NK-92 treated with Interleukin-12 subunit alpha and Interleukin-12 subunit beta, amount 100 ng/mL, for 24 hours (cell line): ENCODE measurements at places on chromosomes 1 and 21.

DNA sequence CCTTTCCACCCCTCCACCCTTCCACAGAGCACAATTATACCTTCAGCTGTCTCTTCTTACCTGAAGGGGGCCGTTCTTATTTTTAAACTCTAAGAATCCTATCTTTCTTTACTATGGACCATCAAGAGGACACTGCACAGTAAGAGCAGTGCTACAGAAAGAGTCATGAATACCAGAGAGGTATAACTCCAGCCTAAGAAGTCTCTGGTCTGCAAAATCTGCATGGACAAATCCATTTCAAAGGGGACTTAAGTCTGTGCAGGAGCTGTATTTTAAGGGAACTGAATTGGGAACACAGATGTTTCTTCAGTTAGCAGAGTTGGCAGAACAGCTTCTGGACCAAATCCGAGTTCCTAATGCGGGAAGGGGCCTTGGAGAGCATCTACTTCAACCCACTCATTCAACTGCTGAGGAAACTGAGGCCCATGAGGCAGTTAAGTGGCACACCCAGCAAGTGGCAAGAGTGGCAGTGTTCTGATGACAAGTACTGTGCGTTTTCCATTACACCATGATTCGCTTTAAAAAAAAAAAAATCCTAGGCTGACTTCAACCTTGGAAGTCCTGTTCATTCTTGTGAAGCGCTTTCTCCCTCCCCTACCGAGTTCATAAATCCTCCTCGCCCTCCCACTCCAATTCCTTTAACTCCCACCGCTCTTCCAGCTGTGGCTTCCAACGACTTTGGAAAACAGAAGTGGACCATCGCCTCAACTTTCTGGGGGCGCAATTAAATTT, 1.8 kb downstream of the PLPP3 start:
- DNase-seq = no peak

DNA sequence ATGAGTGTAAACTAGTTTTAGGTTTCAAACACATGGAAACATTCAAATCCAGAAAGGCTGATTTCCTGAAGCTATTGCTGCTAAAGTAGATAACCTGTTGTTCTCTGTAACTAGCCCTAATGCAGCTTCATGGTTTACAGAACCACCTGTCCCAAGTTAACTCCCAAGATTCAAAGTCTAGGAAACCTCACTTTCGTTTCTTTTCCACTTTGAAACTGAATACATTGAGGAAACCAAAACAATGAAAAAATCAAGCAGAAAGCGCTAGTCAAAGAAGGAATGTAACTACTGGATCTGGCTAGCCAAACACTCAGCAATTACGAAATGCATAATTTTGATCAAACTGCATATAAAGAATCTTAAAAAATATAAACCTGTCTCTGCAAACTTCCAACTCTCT, 17.8 kb downstream of the SLC16A1 start:
- DNase-seq = no peak

DNA sequence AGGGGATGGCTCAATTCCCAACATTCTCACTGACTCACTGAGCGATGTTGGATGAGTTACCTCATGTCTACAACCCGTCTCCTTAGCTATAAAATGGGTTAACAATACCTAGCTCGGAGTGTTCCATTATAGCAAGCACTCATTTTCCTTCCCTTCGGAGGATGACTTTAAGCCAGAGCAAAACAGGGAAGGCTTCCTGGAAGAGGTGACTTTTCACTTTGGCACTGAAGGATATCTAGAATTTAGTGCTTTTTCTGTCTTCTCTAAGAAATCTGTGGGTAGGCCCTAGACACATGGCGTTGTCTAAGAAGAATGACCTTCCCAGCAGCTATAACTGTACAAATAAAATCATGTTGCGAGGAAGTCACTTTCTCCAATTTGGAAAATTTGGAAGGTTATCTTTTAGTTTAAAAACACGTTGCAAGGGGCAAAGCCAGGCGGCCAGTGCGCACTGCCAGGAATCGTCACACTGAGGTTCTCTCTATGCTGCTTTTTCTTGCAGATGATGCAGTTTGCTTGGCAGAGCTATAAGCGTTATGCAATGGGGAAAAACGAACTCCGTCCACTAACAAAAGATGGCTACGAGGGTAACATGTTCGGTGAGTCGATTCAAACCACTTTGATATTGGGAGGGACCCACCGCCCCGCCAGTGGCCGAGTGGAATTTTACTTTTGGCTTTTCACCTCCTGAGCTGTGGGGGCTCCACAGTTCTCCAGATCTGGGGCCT, 69.5 kb downstream of the MAN1C1 start:
- DNase-seq = no peak

- DNase-seq = no peak
Measured at GRCh38 chr1:26784023-26784871, 3.5 kb upstream of the PIGV start.

DNA sequence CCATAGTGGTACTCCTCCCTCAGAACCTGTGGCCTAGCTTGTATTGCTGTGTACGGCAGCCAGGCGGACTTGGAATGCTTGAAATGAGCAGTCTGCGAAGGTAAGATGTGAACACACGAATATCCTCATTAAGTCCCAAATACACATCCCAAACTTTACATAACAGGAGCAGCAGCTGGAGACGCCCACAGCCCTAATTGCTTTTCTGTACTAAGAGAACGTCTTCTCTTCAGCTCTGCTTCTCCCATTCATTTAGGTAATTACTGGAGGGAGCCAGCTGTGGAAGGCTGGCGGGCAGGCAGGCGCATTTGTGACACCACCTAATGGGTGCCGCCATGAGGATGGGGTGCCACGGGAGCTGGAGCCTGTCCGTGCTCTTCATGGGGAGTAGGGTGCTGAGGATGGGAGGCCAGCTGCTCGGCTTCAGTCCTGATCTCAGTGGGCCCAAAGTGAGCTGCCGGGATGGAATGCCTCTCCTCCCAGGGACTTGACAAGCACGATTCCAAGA, 66.6 kb upstream of the POU3F1 start:
- no peak for DNase-seq

GRCh38 chr1:10755970-10756521, 40.4 kb downstream of the CASZ1 start:
- no peak for DNase-seq

DNA sequence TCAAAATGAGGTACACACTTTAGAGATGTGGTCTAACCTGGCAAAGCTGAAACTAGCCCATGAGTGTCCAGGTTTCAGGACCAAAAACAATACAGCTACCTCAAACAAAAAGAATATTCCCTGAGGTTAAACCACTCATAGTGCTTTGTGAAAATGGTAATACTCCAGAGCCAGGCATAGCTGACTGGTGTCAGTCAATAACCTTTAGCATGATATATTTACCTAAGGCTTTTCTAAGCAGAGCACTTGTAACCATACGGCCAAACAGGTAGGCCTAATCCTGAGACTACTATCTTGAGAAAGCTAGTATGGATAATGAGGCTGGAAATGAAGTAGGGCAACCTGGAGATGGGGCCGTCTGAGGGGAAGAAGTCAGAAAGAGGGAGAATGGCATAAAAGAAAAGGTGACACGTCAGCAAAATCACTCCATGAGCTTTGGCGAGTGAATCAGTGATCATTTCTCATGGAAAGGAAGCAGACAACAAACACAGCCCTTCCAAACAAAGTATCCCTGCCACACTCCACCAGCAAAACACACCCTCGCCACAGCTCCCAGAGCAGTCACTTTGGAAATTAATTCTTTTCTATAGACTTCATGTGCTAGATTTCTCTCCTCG, 1.7 kb upstream of the LRRC52 start:
- DNase-seq = no peak

GRCh38 chr1:217614200-217614712, 16.6 kb downstream of the GPATCH2 start:
- DNase-seq = no peak

- DNase-seq = no peak
Measured at GRCh38 chr1:83034851-83035250, 964.1 kb downstream of the TTLL7 start.

DNA sequence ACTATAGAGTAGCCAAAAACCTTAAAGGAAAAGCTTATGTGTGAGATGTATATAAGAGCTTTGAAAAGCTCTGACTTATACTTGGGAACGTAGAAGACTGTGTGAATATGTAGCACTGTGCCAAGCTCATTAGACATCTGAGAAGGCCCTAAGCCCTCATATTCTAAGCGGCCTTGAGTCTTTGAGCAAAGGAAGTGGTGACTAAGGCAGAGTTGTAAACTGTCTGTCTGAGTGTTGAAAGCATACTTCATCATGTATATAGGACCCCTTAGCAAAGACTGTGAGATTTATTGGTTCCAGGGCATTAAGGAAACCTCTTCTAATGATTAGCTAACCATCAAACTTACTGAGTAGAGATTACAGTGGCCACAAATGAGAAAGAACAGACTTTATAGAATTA, 153.3 kb upstream of the LYPLAL1 start:
- no peak for DNase-seq

DNA sequence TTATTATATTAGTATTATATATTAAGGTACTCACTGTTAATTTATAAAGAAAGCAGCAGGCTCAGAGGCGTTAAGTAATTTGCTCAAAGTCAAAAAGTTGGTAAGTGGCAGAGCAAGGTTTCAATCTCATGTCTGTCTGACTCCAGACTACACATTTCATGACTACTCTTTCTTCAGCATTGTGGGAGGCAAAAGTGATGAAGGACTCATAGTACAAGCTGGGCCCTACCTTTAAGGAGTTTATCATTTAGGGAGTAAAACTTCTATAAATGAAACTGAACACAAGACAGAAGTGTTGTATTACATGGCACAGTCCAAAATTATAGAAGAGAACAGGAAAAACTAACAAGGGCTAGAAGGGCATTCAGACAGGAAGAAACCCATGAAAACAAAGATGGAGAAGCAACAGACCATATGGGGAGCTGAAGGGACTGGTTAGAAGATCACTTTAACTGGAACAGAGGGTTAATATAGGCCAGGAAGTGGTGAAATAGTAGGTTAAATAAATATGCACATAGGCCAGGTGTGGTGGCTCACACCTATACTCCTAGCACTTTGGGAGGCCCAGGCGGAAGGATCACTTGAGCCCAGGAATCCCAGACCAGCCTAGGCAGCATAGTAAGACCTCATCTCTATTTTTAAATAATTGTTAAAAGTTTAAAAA, 11.5 kb downstream of the SORT1 start:
- DNase-seq = no peak

DNA sequence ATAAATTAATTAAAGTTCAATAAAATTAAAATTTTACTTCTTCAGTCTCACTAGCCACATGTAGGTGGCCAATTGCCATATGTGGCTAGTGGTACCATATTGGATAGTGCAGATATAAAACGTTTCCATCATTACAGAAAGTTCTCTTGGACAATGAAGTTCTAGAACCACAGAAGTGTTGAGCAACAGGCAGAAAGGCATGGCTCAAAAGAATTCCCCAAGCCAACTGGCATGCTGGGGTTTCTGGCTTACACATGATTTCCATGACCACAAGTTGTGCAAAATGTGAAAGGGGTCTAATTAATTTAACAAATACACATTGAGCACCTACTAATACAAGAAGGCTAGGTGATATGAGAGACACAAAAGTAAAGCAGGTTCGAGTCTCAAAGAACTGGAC, 72.2 kb upstream of the CDC42BPA start:
- DNase-seq = no peak

DNA sequence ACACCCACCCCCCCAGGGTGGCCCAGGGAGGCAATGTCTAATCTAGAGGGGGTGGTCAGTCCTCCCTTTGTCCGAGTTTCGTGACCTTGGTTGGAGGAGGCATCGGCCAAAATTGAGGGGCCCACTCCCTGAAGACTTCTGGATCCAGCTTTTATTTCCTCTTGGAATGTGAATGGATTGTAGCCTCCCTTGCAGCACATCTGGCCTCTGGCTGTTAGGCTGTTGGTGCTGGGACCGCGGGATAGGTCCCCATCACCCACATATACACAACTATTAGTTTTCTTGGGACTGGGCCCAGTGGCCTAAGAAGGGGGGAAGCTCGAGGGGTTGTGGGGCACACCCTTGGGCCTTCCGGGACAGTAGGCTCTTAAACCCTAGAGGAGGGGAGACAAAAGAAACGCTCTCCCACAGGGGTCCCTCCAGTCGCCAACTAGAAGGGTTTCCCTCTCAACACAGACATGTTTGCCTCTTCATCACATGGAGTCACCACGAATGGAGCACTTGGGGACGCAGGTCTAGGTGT, 2.5 kb downstream of the LHX4 start:
- DNase-seq = no peak

DNA sequence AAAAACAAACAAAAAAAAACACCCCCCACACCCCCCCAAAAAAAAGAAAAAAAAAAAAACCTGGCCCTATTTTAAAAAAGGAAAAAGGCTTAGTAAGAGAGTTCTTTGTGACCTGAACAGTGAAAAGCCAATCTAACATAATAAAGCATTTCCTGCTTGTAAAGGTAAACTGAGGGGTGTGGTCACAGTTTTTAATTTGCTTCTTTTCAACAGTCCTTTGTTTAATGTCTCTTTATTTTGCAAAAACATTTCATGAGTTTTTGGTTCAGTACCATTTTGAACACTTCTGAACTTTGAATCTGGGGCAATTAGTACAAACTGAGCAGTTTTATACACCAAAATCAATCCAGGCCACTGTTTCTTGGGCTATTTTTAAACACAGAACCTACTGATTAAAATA, 37.6 kb downstream of the TOR3A start:
- DNase-seq = no peak

GRCh38 chr1:64624218-64624713, 120.6 kb upstream of the RAVER2 start:
- DNase-seq = no peak

- no peak for DNase-seq
Measured at GRCh38 chr1:41370756-41371420, 9.7 kb downstream of the FOXO6 start.

GRCh38 chr1:105027838-105028471, 1278.3 kb downstream of the AMY1C start:
- no peak for DNase-seq

DNA sequence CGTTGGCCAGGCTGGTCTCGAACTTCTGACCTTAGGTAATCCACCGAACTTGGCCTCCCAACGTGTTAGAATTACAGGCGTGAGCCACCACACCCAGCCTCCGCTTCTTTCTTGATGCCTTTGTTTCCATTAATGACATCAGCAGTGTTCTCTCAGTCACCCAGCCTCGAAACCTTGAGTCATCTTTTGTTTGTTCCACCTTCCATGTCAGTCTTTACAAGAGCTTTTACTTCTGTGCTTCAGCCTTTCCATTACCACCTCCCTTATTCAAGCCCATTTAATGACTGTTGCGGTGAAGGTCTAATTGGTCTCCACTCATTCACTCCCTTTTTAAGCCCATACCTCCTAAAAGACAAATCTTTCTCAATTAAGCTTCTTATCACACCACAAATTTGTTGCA, 146.6 kb upstream of the ADGRL2 start:
- no peak for DNase-seq
